ENCODE measurements at places on chromosomes 4 and X.

DNA sequence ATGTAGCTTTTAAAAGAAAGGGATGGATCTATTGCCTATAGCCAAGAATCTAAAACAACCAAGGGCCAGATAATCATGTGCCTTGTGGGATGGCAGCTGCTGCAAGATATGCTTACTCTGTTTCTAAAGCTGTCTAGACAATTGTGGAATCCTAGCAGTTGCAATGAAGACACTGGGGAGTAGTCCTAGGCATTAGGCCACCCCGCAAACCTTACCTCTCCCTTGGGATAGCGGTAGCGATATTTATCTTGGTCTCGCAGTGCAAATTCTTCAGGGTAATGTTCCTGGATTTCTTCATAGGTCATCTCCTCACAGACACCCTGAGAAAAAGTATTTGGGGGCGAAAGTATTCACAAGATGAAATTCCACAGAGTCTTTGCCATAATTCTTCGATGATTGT is 24.6 kb downstream of the TRO start:
- no peak for DNase-seq

DNA sequence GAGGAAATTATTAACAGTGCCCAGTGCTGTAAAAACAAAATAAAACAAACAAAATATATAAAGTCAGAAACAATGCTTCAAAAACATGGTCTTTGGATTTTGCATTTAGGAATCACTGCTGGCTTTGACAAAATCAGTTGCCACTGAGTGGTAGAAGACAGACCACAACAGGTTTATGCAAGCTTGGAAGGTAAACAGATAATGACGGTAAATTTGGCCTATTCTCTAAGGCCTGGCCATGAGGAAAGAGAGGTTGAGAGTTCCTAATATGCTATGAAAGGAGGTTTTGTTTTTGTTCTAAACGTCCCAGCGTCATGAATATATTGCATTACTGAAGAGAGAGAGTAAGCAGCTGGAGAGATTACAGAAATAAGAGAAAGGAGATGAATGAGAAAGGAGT is 629.4 kb downstream of the STPG2 start:
- no peak for DNase-seq

DNA sequence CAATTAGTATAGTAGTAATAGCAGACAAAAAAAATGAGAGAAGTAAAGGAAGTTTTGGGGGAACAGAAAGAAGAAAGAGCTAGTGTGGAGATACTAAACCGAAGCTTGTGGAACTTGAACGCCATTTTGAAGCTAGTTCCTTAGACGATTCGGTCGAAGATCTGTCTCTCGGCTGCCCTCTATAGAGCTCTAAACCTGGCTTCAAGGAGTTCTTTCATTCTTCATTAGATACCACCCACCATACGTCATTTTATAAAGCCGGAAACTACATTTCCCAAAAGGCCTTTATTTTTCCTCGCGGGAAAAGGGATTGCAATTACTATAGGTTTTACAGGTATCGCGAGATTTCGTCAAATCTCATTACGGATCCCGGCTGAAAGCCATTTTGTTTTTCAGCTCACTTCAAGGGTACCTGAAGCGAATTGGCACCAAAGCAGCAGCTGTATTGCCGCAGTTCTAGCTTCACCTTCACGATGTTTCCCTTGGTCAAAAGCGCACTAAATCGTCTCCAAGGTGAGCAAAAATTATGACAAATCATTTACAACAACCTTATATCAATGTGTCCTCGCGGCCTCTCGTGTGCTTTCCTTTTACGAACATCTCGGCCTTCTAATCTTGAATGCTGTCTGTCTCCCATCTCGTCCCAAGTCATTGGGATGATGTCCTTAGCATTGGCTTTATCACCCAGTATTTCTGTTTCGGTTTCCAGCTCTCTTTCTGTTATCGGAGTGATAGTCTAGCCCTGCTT is at the start of gene COX7B:
Gene COX7B, plus strand, starts transcription at position 388 of the 748 bp plus-strand sequence. Its CDS starts 86 bp downstream, at position 474.
- DNase-seq: peak; percentile 37

- DNase-seq: no peak
Observed at GRCh38 chr4:139872274-139872673, 206.7 kb downstream of the MGST2 start.

- DNase-seq: no peak
Observed at GRCh38 chr4:162151386-162151785, 12.4 kb downstream of the FSTL5 start.

DNA sequence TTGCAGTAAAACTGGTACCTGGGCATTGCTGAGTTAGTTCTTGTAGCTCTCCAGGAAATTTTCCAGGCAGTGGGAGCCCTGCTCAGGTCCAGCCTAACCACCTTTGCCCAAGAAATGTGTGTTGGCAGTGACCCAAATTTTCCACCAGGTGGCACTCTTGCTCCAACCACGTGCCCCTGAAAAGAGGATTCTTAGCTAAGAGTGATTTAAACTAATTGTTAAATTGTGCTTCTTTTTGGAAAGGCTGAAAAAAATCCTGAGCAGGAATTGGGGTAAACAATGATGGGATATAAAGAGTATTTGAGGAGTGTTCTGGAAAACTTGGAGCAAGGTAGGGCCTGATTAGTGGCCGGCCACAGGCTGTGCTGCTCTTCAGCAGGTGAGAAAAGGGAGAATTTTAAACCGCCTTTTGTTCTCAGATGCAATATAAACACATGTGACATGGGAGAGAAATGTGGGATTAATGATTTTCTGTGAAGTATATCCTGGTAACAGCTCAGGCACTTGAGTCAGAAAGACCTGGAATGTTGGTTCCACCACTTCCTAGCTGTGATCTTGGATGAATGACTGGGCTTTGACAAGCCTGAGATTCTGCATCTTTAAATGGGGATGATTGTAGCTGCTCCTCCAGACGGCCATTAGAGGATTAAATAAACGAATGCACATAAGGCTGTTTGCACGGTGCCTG is 219.6 kb downstream of the PTTG2 start:
- DNase-seq: peak; percentile 72

DNA sequence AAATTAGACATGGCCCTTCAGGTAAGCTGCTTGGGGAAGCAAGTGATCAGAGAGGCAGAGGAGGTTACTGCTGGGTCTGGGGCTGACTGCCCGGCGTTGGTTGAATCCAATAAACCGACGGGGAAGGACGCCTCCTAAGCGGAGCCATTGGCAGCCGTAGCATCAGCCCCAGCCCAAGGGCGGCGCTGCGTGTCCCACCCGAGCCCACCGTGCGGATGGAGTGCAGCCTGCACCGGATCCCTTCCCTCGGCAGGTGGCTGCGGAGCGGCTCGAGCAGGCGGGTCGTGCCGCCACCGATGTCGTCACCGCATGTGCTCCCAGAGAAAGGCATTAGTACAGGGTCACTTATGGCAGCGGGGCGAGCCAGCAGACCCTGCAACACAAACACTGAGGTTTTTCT is 82.1 kb downstream of the ALPK1 start:
- DNase-seq: no peak

DNA sequence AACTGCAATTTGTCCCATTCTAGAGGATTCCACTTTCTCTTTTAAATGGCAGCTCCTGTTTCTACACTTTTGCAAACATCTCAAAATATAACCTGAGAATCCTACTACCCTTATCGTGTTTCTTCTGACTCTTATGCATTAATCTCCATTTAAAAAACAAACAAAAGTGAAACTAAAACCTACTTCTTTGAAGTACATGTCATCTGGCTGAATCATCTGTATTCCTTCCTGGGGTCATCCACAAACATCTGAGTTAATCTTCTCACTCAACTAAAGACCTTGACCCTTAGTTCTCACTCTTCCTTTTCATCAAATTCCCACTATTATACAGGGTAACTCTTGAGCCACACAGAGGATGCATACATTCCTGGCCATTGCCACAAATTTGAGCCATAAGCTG is 584.8 kb downstream of the PPARGC1A start:
- DNase-seq: no peak

GRCh38 chr4:5976921-5977320 is 41.3 kb downstream of the C4orf50 start:
- no peak for DNase-seq

DNA sequence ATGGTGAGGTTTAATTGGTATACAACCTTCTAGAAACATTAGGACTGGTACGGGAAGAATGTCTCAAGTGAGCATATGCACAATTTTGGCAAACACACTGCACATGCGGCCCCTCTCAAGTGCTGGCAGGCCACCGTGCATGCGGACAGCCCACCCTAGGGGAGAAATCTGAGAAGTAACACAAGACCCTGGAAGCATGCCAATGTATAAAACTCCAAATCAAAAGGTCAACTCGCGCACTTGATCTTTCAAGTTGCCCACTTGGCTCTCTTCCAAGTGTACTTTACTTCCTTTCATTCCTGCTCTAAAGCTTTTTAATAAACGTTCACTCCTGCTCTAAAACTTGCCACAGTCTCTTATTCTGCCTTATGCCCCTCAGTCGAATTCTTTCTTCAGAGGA is 488.3 kb downstream of the CFAP47 start:
- no peak for DNase-seq

- DNase-seq: no peak
Observed at GRCh38 chrX:69051901-69052300, 113.4 kb downstream of the PJA1 start.

DNA sequence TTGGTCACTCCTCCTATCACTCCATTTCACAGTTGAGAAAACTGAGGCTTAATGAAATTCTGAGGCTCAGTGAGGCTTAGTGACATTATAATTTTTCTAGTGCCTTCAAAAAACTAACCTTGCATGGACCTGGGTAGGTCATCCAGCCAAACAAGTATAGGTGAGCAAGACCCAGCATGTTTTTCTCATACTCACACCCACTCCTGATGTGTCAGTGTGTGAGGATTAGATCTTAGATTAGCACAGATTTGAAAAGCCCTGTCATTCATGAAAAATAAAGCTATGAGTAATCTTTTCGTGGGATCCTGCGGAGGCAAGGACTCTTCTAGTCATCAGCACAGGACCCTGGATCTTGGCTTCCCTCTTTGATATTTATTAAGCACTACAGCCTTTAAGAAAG is 146.7 kb downstream of the CHIC2 start:
- no peak for DNase-seq

DNA sequence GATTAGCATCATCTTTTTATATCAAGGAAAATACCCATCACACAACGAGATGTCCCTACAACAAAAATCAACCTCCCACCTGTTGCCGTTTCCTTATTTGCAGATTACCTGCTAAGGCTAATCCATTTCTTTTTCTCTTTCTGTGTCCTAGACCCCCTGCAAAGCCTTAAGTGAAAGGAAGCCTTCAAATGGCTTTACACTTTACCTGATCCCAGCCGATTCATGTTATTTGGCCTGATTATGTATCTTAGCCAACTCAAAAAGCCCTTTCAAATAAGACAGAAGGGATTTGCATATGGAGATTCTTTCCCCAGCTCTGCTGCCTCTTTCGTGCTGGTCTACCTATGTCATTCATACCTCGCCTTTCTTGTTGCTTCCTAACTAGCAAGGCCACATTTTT is 14.4 kb downstream of the ABCG2 start:
- no peak for DNase-seq

DNA sequence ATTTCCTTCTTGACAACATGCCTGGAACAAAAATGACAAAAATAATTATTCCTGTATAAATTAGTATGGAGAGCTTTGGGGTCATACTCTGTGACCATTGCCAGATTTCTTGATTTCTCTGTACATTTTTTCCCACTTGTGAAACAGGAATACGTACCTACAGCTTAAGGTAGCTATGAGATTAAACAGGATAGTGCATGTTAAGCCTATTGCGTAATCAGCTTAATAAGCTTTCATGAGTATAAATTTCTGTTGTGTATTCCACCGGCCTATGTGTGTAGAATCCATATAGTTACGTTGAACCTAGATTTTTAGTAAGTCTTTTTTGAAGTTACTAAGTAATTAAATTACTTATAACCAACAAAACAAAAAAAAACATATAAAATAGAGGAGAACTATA is 334.9 kb downstream of the DCTD start:
- no peak for DNase-seq

DNA sequence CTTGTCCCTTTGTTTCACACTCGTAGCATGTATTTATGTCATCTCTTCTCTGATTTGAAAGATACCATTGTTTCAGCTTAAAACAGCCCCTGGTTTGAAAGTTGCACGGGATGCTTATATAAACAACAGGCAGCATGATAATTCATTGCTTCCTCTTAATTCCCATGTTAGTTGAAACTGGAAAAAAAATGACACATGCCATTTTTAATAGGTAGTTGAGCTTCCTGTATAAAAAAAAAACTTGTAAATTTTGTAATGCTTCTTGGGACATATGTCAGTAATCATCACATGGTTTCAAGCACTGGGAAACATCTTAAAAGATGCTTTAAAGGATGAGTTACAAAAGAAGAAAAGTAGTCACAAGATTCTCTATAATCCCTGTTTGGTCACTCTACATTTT is 243.0 kb downstream of the PALLD start:
- no peak for DNase-seq

- no peak for DNase-seq
Observed at GRCh38 chr4:38109370-38109769, 149.2 kb downstream of the PTTG2 start.

- DNase-seq: no peak
Observed at GRCh38 chr4:168484626-168485025, 4.3 kb upstream of the DDX60L start.

DNA sequence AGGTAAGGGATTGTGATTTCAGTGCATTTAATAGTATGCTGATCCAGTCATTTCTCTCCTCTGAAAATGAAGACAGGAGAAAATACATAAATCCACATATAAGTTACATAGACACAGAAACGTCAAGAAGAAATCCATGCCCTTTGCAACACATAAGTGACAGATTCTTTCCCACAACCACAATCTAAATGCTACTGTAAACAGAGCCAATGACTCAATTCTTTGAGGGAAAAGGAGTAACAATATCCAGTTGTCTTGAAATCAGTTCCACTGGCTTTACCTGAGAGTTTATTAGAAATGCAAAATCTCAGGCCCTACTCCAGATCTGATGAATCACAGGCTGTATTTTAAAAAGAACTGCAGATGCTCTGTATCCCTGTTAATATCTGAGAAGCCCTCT is 66.4 kb downstream of the ARAP2 start:
- no peak for DNase-seq

DNA sequence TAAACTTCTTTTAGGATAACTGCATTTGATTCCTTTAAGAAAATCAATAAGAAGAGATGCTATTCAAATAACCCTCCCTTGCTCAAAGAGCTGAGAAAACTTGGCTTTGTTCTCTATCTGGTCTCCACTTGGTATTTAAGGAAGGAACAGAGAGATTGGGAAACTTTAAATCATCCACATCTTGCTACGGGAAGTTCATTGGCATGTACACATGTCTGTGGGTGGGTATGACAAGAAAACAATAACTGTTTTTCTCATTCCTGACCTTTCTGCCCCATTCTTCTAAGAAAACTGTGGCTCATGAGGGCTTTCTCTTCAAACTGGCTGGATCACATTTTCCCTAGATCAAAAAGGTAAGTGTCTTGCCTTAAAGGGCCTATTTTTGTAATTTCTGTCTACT is 6.0 kb downstream of the SEL1L3 start:
- no peak for DNase-seq

DNA sequence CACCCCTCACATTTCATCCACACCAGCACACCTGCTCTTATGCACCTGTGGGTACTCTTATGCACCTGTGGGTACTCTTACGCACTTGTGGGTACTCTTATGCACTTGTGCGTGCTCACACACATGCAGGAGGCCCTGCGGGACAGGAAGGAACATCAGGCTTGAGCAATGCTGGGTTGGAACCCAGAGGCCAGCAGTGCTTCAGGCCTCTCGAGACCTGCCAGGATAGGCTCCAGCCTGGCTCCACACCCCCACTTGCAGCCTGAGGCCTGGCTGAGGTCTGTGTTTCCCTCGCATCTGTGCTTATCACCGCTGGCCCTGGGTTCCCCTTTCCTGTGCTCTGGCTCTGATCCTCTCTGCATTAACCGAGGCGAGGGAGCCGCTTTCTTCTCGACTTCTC is 34.7 kb downstream of the SORCS2 start:
- no peak for DNase-seq

Measured in activated CD4-positive, CD25-positive, alpha-beta regulatory T cell treated with anti-CD3 and anti-CD28 coated beads, Interleukin-2, amount 50 U/mL, for 72 hours (primary cell).